ENCODE measurements at places on chromosomes 6 and 20. TPM values are rescaled to one million over a fixed set of nuclear protein-coding genes. Genes with fewer than 3 reads are reported as not detected.

The HRH3 gene
- polyA plus RNA-seq, result not detected

The EEF1A2 gene
- polyA plus RNA-seq, result 1.6 TPM

- no peak for DNase-seq
Observed at GRCh38 chr6:53433261-53433950, 84.7 kb upstream of the ELOVL5 start.

DNA sequence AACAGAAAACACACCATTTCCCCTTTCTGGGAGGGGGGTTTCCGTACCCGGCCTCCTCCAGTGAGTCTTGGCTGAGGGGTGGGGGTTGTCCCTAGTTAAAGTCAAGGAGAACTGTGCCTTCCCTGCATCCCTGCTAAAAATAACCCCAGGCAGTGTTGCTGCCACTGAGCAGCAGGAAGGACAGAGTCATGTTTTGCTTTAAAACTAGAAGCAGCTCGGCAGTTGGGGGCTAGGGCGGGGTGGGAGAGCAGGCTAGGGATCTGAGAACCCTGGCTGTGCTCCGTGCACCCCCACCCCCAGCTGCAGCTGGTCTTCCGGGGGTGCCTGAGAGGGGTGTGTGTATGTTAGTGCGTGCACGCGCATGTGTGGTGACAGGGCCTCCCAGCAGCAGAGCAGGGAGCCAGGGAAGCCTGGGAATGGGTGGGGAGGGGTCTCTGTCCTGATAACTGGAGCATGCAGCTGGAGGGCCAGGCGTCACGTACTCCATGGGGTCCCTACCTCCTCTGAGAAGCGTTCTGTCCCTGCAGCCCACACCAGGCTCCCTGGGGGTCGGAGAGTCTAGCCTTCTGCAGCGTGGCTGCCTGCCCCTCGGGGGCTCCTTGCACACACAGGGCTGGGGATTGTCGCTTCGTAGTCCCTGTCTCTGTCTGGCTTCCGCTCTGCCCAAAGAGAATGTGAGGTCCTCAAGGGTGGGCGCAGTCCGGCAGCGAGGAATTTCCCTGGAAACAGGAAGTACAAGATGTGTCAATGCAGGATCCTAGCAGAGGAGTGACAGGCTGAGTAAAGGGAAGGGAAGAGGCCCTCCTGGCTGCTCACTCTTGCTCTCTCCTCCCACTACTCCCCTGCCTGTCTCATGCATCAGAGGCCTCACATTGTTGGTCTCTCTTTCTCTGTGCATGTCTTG, 16.8 kb upstream of the ARMC12 start:
- DNase-seq, result no peak

DNA sequence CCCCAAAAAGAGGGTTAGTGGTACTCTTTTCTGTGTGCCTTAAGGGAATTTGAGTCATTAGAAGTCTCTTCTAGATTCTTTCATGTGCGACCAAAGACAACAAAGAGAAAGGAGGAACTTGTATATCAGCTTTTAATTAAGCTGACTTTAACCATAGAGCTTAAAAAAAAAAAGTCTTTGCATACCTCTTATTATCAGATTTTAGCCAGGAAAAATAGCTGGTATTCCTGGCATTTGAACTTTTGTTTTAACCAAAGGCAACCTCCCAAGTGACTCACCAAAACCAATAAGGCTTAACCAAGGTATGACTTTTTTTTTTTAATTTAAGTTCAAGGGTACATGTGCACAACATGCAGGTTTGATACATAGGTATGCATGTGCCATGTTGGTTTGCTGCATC, 375.0 kb downstream of the CDC5L start:
- DNase-seq, result no peak

DNA sequence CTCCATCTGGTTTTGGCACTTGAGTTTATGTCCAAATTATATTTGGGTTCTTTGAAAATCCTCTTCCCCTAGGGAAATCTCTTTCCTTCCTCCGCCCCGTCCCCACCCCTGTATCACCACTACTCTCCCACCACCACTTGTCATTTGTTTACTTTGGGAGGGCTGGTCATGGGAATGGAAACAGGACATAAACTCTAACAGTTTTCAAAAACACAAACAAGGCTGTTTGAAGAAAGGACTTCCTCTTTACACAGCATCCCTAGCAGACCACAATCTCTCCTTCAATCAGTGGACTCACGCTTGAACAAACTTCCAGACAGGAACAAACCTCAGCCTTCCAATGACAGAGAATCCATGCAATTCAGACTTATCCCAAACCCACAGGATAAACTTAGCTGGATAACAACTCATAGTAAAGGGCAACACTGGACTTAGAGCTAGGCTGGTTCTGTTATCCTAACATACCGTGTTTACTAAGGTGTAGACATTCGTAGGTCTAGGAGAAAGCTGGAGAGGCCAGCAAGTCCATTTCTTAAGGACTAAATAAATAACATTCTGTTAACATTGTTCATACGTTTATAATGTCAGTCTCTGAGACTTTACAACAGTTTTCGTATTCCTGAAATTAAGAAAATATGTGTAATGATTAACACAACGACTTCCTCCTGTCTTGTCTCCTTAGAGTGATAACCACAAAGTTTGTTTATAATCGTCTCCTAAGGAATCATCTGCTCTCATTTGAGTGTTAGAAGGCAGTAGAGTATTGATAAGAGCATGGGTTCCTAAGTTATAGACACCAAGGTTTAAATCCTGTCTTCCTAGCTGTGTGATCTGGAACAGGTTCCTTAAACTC, 44.1 kb upstream of the CTAGE9 start:
- no peak for DNase-seq

GRCh38 chr20:24989162-24989561, 3.4 kb downstream of the APMAP start:
- DNase-seq, result no peak

The AIF1 gene
- polyA plus RNA-seq, result 87.4 TPM

The C20orf96 gene
- 36.5 TPM for polyA plus RNA-seq

- DNase-seq, result peak; percentile 36
Observed at GRCh38 chr20:3115190-3116107, 30.9 kb upstream of the AVP start.

- DNase-seq, result no peak
Observed at GRCh38 chr6:494394-494793, 102.8 kb downstream of the IRF4 start.

DNA sequence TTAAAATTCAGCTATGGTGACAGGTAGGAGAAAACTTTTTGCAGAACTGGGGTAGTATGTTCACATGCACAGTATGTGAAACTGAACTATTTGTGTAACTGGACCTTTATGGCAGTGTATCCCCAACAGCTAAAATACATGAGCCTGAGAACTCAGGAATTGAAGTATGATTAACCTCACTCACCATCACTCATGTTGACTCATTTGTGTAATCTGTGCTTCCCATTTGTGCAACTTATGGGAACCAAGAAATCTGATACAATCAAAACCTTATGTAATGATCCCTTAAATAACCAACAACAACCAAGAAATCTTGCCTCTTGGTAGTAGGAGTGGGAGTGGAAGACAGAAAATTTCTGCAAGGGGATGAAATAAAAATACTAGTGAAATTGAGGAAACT, 674.9 kb downstream of the HDGFL1 start:
- no peak for DNase-seq

GRCh38 chr6:119205911-119206618, 127.6 kb upstream of the FAM184A start:
- DNase-seq, result no peak

DNA sequence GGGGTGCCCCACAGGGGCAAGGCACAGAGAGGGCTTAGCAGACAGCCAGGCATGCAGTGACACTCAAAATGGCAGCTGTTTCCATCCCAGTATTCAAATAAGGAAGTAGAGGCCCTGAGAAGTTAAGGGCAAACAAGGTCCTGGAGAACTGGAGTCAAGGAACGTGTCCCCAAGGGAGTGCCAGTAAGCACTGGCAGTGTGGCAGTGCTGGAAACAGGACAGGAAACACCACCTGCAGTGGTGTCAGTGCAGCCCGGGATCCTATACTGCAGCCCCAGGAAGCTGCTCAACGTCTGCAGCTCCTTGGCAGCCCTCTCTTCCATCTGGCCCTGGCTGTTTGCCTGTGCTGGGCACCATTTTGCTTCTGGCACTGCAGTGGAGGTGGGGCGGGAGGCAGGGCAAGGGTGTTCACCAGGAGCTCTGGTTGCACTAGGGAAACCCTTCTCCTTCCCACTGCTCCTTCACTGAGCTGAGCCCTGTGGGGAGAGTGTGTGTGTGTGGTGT, 56.3 kb downstream of the EDN3 start:
- DNase-seq, result no peak

GRCh38 chr6:28695715-28696114, 170.0 kb downstream of the GPX5 start:
- DNase-seq, result no peak

DNA sequence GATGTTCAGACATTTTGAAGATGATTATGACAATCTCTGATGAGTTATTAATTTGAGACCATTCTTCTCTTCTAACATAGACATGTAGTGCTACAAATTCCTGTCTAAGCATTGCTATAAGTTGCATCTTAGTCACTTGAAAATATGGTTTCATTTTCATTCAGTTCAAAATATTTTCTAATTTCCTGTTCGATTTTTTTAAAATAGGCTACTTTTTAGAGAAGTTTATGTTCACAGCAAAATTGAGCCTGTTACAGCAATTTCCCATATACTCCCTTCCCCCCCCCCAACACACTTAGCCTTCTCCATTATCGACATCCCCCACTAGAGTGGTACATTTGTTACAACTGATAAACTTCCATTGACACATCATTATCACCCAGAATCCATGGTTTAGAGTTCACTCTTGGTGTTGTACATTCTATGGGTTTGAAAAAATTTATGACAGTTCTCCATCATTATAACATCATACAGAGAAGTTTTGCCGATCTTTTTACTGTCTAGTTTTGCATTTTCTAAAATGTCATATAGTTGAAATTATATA, 31.2 kb downstream of the PLAGL1 start:
- DNase-seq, result no peak

DNA sequence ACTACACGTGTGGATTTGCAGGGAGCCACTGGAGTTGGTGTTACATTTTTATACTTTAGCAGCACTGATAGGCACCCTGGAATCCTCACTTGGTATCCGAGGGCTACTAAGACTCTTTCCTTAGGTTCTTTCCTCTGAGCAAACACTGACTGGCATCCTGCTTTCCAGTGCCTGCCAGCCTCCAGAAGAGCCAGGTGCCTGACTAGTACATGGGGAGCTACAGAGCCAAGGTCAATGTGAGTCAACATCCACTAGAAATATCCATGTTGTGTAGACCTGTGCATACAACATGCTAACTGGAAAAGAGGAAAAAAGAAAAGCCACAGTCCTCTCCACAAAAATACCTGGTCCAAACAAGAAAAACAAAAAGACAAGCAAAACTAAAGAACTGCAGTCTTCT, 5.9 kb downstream of the TUBB1 start:
- no peak for DNase-seq

DNA sequence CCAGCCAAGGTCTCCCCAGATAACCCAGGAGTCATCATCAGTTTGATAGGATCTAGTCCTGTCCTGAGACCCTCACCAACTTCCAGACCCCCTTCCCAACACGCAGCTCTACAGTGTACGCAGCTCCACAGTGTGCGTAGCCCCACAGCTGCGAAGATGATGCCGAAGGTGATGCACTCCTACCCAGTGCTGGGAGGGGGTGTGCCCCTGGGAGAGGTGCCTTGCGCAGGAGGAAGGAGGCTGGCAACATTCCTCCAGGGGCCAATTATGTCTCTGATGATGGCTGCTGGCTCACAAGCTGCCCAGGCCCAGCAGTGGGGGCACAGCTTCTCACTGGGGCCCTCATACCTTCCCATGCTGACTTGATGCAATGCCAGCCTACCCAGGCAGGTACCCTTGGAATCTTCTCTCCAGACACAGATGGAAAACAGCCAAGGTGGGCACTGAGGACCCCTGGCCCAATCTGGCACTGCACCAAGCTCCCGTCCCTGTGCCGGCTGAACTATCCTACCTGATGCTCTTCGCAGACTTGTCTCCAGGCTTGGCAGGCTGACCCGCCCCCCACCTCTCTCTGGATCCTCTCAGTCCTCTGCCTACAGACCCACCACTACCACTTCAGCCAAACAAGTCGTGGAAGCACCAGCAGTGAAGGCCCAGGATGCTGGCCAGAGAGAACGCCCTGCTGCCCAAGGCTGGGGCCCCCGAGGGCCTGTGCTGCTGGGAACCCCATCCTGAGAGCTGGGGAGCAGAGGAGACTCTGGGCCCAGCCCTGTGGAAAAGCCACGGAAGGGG, 1.4 kb downstream of the ZNF512B start:
- DNase-seq, result no peak

The SLC17A2 gene
- 0.35 TPM for polyA plus RNA-seq

DNA sequence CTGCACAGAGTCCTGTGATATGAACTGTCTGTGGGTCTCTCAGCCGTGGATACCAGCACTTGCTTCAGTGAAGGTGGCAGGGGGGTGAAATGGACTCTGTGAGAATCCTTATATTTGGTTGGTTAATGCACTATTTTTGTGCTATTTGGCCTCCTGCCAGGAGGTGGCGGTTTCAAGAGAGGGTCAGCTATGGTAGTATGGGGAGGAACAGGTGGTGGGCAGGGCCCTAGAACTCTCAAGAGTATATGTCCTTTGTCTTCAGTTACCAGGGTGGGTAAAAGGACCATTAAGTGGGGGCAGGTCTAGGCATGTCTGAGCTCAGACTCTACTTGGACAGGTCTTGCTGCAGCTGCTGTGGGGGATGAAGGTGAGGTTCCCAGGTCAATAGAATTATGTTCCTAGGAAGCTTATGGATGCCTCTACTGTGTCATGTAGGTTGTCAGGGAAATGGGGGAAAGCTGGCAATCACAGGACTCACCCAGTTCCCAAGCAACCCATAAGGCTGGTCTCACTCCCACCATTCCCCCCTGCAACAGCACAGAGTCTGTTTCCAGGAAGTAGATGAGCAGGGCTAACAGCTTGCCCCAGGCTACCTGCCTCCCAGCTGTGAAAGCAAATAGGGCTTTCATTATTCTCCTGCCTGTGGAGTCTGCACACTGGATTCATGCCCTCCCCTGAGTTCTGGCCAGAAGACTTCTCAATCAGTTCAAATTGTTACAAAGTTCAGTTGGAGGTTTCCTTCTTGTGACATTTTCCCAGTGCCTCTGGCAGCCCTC, 56.8 kb upstream of the PHIP start:
- no peak for DNase-seq

DNA sequence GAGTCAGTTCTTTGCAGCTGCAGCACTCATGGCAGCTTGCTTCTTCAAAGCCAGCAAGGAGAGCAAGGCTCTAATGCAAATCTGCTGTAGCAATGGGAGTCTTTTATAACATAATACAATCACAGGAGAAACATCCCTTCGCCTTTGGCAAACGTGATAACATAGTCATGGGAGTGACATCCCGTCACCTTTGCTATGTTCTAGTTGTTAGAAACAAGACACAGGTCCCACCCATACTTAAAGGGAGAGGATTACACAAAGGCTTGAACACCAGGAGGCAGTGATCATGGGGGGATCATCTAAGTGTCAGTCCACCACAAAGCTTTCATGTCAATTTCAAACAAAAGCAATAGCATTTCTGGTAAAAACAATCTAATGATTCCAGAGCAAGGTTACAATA, 40.1 kb upstream of the PHACTR2 start:
- DNase-seq, result no peak

GRCh38 chr6:15517600-15517999, 145.2 kb downstream of the DTNBP1 start:
- no peak for DNase-seq

The CALHM4 gene
- polyA plus RNA-seq, result 0.94 TPM

- DNase-seq, result no peak
Observed at GRCh38 chr6:44775121-44775520, 387.6 kb downstream of the CDC5L start.

The FAM83B gene
- 8.5 TPM for polyA plus RNA-seq
